ENCODE measurements at places on chromosomes 6 and 20.

DNA sequence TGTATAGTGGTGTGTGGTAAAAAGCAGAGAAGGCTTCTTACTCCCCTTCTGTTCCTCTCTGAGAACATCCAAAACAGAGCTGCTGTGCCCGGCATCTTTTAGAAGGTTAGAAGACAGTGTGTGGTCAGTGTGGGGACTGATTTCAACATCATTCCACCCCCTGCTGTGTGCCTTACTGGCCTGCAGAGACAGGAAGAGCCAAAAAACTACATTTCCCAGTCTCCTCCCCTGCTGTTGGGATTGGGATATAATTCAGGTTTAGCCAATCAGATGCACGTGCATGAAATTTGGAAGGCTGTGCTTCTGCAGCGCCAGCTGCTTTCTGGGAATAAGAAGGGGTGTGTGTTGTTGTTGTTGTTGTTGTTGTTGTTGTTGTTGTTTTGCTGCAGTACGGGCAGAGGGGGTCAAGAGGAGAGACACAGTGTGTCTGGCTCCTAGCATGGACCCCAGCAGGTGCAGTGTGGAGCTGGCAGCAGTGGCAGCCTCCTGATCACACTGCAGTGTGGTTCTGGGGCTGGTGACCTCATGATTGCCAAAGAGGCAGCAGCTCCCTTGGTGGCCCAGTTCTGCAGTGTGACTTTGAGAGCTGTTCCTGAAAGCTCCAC lies 74.7 kb downstream of the MRPL14 start:
- DNase-seq: no peak

GRCh38 chr6:16805243-16805950 lies 44.1 kb upstream of the ATXN1 start:
- no peak for DNase-seq

- DNase-seq: no peak
Observed at GRCh38 chr6:116290799-116291198, 11.1 kb upstream of the TSPYL1 start.

DNA sequence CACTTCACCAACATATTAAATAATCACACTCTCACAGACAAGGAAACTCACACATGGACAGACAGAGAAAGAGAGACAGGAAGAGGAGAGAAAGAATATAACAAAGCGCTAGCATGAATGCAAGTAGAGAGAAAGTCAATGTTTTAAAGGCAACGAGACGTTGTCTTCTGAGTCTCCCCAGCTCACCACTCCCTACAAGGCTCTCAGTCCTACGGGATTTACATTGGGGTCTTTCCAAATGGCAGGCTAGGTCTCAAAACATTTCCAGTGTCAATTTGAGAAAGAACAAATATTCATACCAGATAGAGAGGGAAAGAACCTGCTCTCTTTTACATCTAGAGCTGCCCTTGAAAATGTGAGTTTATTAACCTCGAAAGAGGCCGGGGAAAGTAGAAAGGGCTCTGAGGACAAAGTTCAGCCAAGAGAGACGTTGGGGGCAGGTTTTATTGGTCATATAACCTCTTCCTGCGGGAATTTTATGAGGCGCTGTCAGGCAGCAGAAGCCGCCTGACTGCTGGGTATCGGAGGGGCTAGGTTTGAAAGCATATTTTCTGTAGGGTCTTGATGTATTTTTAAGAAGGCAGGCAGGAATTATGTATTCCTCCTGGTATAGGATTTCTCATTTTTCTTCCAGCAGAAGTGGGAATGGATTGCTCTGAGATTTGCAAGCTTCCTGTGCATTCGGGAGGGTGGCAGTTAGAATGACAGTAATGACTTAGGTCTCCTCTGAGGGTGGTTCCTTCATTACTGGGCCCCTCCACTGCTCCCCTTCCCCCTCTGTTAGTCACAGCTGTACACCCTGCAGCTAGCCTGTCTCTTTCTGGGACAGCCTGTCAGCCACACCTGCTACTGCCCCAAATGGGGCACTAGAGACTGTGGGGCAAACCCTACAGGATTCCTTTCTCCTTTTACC lies 34.4 kb upstream of the KIF16B start:
- DNase-seq: no peak

GRCh38 chr6:150276168-150276936 lies 92.5 kb upstream of the IYD start:
- no peak for DNase-seq

DNA sequence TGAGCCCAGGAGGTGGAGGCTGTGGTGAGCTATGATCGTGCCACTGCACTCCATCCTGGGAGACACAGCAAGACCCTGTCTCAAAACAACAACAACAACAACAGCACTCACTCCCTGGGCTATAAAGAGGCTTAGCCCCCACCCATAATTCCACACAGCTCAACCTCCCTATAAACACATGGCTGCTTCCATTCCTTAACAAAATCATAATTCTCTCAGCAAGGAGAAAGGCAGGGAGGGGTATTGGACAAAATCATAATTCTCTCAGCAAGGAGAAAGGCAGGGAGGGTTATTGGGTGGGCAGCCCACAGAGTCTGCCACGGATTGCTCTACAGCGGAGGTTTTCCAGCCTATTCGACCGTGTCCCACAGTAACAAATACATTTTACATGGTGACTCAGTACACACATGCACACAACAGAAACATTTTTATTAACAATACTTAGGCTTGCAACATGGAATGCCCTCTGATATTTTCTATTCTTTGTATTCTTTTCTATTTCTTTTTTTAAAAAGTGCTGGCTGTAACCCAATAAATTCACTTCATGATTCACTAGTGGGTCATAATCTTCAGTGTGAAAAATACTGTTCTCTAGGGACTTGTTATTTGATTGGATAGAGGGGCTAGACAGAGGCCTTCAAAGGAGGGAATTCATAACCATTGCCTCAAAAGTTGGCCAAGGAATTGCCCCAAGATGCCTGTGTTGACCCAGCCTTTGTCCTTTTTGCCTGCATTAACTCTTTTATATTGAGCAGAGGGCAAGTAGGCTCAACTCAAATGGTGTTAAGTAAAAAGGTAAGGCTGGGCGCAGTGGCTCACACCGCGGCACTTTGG lies 50.6 kb upstream of the ZMYND8 start:
- no peak for DNase-seq

DNA sequence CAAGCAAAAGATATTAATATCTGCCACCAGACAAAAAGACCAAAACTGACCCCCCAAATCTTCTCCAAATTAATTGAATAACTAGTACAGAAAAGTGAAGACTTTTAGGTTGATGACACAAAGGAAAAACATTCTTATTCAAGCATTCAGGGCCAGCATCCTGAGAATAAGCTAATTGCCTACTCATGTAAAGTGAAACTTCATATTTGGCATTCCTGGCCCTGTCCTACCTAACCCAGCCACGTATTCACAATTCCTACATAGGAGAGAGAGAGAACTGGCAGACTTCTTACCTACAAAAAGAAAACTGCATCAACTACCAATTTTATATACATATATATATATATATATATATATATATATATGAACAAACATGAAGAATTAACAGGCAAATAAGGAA lies 4.9 kb upstream of the ASCC3 start:
- DNase-seq: no peak

DNA sequence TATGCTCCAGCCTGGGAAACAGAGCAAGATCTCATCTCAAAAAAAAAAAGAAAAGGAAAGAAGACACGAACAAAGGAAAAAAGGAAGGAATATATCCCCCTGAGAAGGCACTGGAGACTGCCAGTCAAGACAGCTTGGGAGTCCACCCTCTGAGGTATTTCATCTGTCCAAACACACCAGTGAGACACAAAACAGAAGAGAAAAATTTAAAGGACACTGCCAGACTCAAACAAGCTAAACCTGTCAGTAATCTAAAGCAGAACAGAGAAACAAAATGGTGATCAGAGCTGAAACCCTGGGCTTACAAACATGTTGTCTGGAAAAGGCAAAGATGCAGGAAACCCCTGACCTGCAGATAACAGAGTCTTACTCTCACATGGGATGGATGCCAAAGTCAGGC lies 114.9 kb downstream of the DCDC2 start:
- no peak for DNase-seq

DNA sequence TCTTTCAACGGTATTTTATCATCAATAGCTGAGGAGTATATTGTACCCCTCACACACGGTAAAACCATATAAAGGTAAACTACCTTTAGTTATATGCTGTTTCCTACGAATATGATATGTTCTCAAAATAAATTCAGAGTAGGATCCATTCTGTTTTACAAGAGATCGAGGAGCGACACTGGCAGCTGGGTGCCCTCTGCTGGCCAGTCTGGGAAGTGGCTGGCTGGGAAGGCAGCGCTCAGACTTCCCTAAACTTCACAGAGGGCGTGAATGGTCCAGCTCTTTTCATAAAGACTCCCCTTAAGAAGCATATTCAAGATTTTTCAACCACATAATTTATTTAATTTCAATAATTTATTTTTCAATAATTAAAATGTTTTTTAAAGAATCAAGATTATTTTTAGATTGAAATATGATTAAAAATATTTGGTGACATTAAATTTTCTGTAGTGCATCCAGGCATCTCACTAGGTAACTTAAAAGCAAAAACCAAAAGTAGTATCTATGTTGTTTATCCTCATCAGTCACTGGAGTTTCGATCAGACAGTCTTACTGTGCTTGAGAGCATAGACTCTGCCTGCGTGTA lies 187.5 kb upstream of the PDE10A start:
- peak; percentile 11 for DNase-seq

- no peak for DNase-seq
Observed at GRCh38 chr6:87261534-87261933, 60.9 kb upstream of the SMIM8 start.

GRCh38 chr20:11660673-11661072 lies 257.0 kb upstream of the BTBD3 start:
- no peak for DNase-seq

DNA sequence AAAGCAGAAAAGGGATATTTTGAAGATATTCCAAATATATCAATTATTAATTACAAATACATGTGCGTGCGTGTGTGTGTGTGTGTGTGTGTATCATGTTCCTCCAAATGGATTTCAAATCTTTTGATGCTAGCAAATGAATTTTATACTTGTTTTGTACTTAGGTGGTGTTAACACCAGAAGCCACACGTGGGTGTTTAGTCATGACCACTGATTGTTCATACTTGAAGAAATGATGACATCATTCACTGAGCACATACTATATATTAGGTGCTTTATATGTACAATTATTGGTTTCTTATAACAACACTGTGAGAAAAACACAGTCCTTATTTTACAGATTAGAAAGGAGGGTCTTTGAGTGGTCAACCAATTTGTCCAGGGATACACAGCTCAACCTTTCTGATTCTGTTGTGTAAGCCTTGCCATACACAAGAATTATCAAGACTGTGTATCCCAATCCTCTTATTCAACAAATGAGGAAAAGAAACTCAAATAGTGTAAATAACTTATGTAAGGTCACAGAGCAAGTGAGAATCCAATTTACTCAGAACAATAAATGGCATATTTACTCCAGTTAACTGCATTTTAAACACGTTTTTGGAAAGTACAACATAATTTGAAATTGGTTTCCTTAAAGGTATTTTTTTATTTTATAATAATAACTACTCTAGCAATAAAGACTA lies 88.5 kb downstream of the BCAS1 start:
- no peak for DNase-seq

DNA sequence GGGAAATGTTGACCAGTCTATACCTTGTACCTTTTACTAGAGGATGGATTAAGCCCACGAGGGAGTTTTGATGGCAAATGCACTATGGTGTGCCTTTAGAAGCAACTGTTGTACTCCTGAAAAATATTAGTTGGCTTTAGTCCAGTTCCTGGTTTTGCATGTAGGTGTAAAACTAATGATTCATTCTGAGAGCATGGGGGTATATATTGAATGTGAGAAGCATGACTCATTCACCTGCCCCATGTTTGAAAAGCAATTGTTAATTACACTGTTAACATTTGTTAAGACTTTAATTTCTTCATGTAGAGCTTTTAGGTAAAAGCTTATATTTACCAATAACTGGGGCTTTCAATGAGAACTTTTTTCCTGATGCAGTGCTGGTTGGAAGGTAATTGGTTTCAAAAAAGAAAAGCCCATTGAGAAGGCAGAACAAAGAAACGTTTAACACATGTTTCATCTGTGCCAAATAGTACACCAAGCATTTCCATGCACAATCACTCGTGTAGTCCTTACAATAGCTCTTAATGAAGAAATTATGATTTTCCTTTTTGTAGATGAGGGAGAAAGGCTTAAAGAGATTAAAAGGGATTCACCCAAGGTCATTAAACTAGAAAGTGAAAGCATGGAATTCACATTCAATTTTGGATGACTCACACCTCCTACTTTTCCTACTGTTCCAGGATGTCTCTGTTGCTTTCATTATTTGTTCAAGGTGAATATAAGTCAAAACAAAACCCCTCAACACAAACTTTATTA lies 134.1 kb downstream of the CCDC170 start:
- DNase-seq: no peak

DNA sequence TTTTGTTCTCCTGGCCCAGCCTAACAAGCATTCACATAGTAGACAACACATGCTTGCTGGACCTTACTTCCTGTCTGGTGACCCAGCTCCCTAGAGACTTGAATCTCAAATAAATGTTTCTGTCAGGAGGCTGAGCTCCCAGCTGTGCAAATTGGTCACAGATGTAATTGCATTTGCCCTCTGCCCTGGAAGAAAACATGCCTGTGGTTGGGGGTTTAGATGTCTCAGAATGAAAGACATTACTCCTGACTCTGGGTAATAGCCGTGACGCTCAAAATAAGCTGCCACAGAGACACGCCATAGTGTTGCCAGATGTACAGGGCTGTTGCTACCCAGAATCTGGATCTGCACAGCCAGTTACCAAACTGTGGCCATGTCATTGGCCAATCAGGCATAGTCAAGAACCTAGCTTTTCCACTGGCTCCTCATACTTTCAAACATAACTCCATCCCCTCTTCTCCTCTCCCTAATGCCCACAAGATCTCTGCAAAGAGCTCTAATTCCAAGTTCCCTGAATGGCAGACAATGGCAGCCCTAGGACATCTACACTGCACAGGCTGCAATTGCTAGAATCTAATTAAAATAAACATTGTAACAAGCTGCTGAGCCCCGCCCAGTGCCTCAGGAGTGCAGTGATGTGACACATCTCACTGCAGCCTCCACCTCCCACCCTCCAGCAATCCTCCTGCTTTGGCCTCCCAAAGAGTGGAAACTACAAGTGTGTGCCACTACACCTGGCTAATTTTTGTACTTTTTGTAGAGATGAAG lies 32.8 kb upstream of the GMPR start:
- no peak for DNase-seq

Measured in activated naive CD8-positive, alpha-beta T cell treated with anti-CD3 and anti-CD28 coated beads, Interleukin-2, amount 50 U/mL, for 16 hours (primary cell).